ENCODE measurements at places on chromosomes 16 and 17. TPM values are rescaled to one million over a fixed set of nuclear protein-coding genes. Genes with fewer than 3 reads are reported as not detected.
A peak's percentile ranks its signal among the peaks of the same experiment; 100 is the strongest.

CCDC92B gene
- not detected for total RNA-seq

SMIM36 gene
- not detected for total RNA-seq

- DNase-seq: no peak
These were observed 32.9 kb downstream of the MRTFB start for GRCh38 chr16:14104066-14104465.

DNA sequence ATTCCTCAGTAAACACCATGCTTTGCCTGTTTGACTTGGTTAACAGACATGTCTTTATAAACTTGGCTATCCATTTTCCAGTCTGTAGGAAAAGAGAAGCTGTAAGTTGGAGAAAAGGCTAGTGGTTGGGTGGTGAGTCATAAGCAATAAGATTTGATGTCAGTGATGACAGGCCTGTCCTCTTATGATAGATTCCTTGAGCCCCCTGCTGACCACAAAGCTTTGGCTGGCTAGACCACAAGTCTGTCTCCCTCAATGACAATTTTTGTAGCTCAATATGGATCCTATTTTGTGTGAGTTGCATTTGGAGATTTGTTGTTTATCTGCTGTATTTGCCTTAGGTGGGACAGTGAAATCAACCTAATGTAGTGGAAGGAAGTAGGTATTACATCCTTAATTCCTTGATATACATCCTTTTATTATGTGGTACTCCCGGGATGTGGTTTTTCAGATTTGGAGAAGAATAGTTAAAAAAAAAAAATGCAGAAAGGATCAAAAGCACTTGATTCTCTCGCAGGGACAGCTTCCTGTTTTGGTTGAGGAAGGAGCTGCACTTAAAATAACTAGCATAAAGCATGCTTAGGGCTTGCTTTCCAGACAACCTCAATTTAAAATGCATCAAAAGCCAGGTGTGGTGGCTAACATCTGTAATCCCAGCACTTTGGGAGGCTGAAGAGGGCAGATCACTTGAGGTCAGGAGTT lies 67.4 kb downstream of the SIAH1 start:
- peak; percentile 48 for DNase-seq

DNA sequence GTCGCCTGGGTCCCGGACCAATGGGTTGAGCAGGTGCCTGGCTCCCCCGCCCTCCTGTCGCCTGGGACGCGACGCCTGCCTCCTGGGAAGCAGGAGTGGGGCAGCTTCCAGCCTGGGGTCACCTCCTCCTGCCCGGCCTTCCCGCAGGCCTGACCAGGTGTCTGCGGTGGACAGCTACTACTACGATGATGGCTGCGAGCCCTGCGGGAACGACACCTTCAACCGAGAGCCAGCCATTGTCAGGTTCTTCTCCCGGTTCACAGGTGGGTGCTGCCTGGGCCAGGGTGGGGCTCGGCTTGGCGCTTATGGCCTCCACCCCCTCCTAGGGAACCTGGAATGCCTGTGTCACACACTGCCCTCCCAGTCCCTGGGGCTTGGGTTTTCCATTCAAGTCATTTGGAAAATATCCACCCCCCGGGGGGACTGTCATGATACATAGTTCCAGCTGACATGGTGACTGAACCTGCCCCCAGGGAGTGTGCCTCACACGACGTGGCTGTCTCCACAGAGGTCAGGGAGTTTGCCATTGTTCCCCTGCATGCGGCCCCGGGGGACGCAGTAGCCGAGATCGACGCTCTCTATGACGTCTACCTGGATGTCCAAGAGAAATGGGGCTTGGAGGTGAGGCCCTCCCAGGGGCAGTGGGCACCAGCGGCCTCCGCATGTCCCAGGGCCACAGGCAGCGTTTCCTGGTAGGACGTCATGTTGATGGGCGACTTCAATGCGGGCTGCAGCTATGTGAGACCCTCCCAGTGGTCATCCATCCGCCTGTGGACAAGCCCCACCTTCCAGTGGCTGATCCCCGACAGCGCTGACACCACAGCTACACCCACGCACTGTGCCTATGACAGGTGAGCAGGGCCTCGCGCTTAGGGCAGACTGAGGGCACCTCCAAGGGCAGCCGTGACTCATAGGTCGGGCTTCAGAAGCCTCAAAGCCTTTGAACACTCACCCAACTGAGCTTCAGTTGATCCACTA lies 2.3 kb downstream of the DNASE1 start:
- no peak for DNase-seq

Measured in mammary epithelial cell (primary cell).